ENCODE measurements at places on chromosomes 4 and X.
A peak's percentile ranks its signal among the peaks of the same experiment; 100 is the strongest.

DNA sequence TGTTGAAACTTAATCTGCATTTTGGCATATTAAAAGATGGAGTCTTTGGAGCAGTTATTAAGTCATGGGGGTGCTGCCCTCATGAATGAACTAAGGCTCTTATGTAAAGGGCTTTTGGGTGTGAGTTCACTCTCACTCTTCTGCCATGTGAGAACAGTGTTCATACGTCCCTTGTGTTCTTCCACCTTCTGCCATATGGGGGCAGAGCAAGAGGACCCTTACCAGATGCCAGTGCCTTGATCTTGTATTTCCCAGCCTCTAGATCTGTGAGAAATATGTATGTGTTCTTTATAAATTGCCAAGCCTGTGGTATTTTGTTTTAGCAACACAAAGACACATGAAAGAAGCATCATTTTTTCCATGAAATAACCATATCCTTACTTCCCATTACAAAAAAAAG is 213.9 kb downstream of the SPOCK3 start:
- no peak for DNase-seq

DNA sequence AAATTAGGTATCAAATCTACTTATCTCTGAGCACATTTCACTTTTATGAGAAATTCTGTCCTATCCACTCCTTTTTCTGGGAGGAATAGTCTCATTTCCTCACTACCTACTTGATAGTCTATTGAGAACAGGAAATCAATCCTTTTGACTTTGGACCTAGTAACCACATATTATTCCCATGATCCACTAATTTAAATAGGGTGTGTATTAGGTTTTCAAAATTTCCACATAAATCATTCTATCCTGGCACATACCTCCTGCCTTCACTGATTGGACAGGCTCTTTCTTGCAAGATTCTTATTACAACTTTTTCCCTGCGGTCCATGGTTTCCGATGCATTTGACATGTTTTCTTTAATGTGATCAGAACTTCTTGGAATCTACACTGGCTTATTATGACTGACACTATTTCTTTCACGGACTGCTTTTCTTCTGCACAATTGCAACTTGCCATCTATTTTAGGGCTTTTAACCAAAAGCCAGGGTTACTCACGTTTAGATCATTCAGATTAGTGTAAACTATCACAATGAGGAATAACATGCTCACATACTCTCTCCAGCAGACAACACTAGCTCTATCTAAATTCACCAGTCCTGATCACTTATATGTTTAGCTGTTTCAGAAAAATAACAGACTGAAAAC is 419.9 kb upstream of the SLIT2 start:
- no peak for DNase-seq

- DNase-seq, result no peak
Observed at GRCh38 chrX:34826964-34827363, 115.6 kb upstream of the FAM47B start.

DNA sequence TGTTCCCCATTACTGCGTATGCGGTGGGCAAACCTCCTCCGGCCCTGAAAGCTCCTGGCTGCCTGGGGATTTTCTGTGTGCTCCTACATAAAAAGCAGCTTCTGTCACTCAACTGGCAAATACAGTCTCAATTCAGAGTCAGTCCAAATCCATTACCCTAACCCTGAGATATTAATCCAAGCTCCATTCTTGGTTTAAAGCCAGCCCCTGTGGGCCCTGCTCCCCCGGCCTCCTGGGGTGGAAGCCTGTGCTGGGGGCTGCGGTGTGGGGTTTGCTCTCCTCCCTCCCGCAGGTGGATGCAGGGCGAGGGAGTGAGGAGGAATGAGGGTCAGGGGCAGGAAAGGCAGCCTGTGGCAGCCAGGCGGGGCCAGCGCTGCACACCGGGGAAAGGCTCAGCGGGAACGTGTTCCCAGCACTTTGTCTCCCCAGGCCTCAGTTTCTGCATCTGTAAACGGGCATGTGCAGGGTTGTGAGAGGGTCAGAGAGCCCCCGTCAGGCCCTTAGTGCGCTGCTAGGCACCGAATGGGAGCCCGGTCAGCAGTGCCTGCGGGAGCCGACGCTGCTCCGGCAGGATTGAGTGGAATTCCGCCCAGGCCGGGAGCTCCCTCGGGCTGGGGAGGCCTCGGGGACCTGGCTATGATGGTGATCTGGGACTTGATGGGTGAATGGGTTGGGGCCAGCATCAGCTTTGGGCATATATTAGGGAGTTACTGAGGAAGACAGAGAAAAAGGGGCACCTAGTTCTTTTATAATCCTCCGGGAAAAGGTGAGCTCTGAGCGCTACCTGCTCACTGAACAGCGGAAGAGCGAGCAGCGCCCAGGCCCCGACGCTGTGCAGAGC is 6.3 kb upstream of the RGS12 start:
- no peak for DNase-seq

DNA sequence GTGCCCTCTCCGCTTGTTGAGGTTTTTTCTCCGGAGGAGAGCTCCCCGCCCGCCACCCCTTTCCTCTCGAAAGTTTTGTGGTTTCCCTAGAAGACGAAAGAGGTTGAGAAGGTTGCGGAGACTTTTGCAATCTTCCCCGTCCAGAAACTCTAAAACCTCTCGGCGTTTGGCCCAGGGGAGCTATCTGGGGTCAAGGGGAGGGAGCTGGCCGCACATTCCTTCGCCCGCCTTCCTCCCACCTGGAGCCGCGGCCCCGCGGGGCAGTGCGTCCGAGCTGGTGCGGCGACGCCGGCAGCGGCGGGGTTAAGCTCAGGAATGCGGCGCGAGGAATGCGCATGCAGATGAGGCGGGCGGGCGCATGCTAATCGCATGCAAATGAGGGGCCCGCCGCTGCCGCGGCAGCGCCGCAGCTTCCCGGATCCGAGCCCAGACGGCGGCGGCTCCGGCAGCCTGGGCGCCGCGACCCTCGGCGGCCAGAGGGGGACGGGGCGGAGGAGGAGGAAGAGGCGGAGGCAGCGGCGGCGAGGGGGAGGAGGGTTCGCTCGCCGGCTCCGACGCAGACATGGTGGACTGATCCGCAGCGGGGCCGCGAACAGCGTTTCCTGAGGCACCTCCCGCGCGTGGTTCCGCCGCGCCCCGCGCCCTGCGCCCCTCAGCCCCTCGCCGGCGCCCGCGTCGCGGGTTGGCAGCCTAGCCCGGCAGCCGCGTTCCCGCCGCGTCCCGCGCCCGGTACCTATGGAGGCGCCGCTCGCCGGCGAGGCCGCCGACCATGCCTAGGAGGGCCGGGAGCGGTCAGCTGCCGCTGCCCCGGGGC is at the start of gene WWC2:
WWC2 (plus strand) TSS at position 535 of the 814 bp plus-strand sequence; CDS start at position 770, 235 bp downstream.
- peak; percentile 64 for DNase-seq

GRCh38 chrX:100404851-100405250 is 5.2 kb downstream of the PCDH19 start:
- no peak for DNase-seq

- DNase-seq, result no peak
Observed at GRCh38 chrX:40078489-40079227, 19.1 kb downstream of the BCOR start.

- no peak for DNase-seq
Observed at GRCh38 chr4:87251106-87251505, 30.7 kb upstream of the KLHL8 start.

DNA sequence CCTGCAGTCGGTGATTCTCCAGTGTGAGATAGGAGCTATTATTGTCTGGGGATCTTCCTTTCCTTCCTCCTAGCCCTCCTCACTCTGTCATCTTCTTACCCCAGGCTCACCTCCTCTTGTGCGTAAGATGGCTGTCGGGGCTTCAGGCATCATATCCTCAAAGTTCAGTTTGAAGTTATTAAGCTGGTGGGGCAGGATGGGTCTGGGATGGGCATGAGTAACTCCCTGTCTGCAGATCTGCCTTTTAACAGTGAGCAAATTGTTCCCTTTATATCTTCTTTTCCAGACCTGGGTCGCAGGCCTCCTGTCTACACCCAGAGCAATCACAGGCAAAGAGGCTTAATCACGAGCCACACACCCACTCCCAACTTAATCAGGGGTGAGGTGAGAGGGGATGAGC is 900 bp upstream of the MTMR1 start:
- peak; percentile 4 for DNase-seq

- DNase-seq, result no peak
Observed at GRCh38 chr4:101707596-101707995, 82.9 kb upstream of the BANK1 start.

DNA sequence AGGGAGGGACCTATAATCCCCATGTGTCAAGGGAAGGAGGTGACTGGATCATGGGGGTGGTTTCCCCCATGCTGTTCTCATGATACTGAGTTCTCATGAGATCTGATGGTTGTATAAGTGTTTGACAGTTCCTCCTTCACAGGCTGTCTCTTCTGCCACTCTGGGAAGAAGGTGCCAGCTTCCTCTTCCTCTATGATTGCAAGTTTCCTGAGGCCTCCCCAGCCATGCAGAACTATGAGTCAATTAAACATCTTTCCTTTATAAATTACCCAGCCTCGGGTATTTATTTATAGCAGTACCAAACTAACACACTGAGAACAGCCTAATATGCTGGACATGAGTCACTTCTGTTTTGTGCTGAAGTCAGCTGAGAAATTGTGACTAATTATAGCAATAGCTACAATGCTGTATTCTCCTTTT is 656.9 kb upstream of the CPEB2 start:
- no peak for DNase-seq

DNA sequence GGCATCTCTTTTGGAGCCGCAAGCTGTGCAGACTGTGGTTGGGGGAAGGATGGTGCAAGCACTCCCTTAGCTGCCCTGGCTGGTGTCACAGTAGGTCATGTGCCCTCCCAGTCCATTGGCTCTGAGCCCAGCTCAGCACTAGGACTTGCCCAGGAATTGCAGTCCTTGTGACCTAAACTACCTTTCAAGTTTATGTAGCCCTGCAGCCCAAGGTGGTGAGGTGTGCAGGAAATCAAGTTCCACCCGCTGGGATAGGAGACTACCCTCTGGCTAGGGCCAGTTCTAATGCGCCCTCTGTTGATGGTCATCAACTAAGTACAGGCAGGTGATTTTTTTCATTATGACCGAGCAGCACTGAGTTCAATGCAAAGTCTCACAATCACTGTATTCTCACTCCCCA is 335.2 kb downstream of the UBE2NL start:
- DNase-seq, result no peak

GRCh38 chr4:158890294-158890693 is 121.5 kb downstream of the FNIP2 start:
- no peak for DNase-seq

DNA sequence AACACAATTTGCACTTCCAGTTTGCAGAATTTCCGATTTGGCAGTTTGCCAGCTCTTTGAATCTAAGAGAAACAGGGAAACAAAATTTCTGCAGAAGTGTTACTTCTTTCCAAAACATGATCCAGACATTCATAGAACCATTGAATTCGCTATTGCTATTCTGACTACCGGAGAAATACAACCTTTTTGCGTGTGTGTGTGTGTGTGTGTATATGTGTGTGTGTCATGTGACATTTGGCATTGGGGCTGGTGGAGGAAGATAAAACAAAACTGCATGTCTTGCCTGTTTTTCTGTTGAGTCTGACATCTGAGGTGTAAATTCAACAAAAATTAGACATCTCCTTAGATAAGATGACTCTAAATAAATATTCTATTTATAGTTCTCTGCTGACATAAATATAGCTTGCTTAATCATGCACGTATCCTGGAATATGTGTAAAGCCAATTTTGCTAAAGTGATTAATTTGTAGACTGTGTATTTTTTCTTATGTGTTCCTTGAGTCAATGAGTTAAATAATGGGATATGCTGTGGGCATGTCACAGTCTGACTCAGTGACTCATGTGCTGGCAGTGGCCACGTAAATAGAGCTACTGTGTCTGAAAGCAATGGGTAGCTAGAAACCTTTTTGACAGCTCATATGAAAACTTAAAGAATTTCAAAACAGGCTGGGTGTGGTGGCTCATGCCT is 98.9 kb downstream of the HPGD start:
- no peak for DNase-seq

- no peak for DNase-seq
Observed at GRCh38 chrX:30821116-30821515, 67.9 kb downstream of the TAB3 start.

DNA sequence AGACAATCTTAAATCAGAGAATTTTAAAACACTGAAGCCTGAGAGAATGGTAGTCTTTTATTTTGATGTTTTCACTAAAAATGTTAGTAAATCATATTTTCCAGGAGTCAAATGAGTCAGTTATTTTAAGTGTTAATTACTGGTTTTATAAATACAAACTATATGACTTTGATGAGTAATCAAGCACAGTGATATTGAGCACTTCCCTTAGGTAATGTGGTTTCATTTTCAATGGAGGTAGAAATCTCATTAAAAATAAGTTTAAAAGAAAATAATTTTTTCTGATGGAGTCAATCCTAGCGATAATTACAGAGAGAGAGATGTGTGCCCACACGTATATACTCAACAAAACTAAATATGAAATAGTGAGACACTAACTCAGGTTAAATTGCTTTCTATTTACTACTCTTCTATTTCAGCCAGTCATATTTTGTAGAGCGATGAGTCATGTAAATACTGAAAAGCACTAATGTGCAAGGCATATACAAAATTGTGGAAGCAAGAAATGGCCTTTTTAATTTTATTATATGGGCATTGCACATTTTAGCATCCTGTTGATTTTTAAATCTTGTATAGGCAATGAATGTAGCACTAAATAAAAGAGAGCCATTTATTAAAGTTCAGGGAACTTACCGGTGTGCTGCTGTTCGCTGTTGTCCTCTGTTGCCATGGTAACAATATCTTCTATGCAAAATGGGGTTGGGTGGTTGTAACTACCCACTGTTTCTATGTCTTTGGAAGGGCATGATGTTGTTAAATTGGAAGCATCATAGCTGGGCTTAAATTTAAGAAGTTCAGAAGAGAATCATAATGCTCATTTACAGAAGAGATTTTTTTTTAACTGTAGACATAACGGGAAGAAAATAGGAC is 513.7 kb downstream of the TLL1 start:
- no peak for DNase-seq

DNA sequence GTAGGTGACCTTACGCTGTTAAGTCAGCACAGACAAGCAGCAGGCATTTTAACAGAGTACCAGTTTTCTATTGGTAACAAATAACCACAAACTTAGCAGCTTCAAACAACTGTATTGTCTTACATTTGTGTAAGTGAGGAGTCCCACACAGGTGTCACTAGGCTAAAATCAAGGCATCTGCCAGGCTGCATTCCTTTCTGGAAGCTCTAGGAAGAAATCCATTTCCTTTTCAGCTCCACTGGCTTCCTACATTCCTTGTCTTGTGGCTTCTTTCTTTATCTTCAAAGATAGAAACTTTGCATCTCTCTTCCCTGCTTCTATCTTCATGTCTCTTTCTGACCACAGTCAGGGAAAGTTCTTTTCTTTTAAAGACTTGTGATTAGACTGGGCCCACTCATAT is 139.9 kb downstream of the TMEM144 start:
- DNase-seq, result no peak

DNA sequence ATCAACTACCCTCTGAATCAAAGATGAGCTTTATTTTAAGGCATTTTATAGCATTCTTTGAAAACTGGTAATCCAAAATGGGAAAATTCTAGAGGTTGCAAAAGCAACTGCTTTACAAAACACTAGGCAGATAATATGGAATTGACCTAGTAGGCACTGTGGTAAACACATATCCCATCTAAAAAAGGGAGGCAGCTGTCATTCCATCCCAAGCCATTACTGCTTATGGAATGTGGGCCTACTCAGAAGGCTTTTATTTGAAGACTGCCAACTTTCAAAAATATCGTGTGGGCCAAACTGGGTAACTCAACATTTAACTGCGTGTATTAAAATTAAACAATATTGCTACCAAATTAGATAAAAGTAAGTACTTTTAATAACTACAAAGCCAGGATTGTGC is 19.3 kb downstream of the UBE2D3 start:
- no peak for DNase-seq

GRCh38 chr4:189035091-189035490 is 895.9 kb downstream of the TRIML1 start:
- DNase-seq, result no peak

All from T-helper 2 cell (primary cell).